ENCODE measurements at places on chromosomes 11 and 22.

DNA sequence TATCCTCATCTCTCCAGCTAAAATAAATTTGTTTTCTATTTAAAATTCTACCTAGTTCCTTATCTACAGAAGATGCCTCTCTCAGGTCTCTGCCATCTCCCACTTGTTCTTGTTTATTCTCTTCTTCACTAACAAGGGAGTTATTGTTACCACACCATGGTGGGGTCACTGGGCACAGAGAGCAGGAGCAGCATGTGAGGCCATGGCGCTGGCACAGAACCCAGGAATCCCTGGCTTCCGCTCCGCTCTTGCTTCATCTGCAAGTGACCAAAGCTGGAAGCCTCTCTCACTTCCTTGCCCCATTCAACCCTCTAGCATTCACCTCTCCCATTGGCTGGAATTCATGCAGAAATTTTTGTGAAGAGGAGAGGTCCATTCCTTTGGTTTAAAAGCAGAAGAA, 190.7 kb upstream of the NCAM1 start:
- DNase-seq: no peak

DNA sequence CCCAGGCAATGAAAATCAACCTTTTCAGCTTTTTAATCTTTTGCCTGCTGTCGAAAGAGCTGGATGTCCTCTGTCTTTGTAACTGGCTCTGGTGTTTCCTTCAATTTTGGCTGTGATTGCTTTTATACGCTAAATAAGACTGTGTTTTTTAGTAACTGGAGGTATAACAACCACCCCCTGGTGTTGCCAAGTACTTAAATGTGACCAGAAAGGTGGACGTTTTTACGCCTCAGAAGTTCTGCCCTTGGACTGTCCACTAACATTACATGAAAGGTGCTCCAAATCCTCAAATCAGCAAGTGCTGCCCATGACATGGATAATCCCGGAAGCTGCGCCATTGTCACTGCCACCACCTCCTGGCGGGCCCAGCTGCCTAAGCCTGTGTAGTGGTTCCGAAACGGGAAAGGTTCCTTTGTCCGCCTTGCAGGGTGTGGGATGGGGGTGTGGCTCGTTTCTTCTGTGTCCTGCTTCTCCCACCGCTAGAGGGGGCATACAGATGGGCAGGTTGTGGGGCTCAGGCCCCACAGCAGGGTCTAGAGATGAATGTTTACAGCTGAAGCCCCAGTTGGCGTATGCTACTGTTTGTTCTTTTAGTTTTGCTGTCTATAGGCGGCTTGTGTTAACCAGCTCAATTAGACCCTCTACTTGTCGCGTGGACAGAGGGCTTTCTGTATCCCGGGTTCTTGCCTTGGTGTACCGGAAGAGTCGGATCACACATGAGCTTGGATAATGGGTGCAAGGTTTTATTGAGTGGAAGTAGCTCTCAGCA, 82.2 kb upstream of the SEPTIN5 start:
- no peak for DNase-seq

DNA sequence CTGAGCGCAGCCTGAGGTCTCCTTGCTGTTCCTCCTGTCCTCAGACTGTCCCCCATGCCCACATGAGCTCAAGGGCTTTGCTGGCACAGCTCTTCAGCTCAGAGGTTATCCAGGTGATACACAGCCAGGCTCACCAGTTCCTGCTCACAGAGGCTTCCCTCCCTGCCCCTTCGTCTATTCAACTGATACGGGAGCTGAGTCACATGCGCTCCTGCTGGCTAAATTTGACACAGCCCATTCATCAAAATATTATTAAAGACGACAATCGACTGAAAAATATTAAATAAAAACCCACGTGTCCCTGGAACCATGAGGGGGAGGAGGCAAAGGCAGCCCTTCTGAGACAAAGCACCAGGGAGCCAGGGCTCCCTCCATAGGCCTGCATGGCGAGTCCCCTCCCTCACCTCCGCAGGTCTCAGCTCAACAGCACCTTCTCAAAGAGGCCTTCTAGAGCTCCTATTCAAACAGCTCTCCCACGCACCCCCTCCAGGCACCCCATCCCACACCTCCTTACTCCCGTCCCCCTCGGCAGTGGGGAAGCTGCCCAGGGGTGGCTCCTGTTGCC, 40.5 kb downstream of the DUSP8 start:
- no peak for DNase-seq

- DNase-seq: no peak
Observed at GRCh38 chr11:20640401-20640800, 29.0 kb upstream of the NELL1 start.

GRCh38 chr22:39214383-39215069, 30.3 kb downstream of the PDGFB start:
- no peak for DNase-seq

DNA sequence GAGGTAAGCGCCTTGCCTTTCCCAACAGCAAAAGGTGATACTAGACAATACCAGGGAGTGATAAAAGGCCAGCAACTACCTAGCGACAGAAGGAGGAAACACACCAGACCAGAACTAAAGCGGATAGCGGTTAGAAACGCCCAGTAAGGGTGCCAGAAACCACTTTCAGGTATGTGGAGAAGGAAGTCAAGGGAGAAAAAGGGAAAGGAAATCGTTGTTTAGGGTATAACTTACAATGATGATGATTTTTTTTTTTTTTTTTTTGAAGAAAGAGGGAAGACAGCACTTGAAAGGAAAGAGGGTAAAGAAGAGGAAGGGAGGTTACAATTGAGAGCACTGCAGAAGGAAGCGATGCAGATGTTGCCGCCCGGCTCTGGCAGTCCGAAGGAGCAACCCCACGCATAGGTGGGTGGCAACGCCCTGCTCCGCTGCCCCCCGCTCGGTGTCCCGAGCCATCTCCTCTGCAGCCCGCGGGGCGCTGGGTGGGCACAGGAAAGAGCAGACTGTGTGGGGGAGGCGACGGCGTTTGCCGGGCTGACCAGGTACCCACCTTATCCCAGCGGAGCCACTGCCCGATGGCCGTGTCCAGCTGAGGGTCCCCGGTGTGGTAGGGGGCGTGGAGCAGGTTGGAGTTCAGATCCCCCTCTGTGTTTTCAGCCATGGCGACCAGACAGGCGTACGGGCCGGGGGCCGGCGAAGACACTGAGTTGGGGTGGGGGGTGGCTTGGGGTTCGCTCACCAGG, 561 bp downstream of the PGM2L1 start:
- peak; percentile 29 for DNase-seq

GRCh38 chr11:20015529-20016427, 144.5 kb downstream of the DBX1 start:
- no peak for DNase-seq

DNA sequence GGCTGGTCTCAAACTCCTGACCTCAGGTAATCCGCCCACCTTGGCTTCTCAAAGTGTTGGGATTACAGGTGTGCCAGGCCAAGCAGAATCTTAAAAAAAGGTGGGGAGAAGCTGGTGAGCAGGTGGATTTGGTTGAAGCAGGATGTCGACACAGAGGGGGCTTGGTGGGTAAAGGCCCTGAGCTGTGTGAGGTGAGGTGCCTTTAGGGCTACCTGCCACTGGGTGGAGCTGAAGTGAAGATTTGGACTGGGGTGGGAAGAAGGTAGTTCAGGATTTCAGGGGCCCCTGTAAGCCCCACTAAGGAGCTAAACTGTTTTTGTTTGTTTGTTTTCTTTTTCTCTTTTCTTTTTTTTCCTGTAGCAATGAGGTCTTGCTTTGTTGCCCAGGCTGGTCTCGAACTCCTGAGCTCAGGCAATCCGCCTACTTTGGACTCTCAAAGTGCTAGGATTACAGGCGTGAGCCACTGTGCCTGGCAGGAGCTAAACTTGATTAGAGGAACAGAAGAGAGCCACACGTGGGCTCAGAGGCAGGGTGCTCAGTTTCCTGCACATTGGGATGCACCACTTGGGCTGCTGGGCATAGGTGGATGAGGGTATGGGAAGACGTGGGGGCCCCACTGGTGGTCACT, 6.0 kb downstream of the P2RX6 start:
- DNase-seq: peak; percentile 60

GRCh38 chr22:16955678-16956210, 52.3 kb downstream of the GAB4 start:
- DNase-seq: peak; percentile 4
